ENCODE measurements at places on chromosomes 7 and 10. TPM values are rescaled to one million over a fixed set of nuclear protein-coding genes. Genes with fewer than 3 reads are reported as not detected.

GRCh38 chr10:73537288-73537687 is 41.5 kb upstream of the PPP3CB start:
- no peak for DNase-seq

- DNase-seq, result no peak
These were observed 53.5 kb upstream of the PARD3 start for GRCh38 chr10:34868589-34868988.

DNA sequence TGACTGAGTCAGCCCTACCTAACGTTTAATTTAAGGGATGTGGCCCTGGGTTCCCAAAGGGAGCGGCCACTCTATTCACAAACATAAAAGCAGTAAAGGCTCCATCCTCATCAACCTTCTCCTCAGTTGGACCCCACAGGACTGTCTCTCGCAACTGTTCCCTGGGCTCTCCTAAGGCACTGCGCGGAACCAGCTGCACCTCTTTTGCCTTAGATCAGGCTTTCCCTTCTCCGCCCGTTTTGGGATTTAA is 689 bp upstream of the GTPBP4 start:
- DNase-seq, result no peak

- no peak for DNase-seq
These were observed 380.9 kb upstream of the SEMA3C start for GRCh38 chr7:81299711-81300110.

DNA sequence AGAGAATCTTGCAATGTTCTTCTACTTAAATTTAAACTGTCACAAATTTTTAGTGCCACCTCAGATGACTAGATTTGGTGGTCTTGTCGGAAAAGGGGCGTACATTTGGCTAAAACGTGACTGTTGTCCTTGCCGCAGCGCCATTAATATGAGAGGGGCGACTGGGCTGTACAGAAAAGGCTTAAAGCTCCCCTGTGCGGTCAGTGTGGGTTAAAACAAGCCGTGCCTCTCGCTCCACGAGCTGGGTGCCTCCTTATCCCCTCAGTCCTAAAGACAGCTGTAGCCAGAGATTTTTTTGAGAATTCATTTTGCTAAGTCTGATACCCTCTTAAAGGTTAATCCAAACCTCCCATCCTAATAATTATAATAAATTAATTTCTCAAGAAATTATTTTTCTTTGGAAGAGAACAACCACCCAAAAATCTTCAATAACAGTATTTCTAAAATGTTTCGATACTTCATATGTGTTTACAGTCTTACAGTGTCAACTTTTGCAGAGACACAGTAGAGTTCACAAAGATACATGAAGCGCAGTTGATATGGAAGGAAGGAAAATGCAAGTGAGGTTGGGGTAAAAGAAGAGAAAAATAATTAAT is 68.6 kb downstream of the C7orf25 start:
- peak; percentile 82 for DNase-seq

DNA sequence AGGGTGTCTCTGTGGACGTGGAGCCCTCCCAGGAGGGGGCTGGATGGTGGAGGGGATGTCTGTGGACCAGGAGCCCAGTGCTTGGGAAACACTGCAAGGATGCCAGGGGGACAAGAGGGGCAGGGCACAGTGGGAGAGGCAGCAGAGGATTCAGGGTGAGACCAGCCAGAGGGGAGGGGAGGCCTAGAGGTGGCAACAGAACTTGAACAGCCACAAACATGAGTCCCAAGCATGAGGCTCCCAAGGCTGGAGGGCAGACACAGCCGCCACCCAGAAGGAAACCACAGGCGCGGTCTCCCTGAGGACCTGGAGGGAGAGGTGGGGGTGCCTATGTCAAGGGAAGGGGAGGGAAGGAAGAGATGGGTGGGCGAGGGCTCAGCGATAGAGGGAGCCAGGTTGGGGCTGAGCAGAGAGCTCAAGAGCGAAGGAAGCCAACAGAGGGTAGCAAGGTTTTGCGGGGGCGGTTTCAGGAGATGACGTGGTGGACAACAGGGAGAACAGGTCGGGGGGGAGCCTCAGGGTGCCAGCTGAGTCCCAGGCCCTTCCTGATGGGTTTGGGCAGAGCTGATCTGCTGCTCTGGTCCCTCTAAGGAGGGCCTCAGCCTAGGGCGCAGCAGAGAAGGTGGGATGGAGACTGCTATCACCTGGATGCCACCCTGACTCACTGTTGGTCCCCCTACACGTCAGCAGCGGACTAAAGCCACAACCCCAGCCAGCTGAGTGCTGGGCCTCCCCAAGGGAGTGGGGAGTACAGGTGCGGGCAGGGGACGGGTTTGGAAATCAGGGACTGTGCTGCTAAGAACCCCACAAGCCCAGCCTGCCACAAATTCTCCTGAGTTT is 6.7 kb upstream of the PILRA start:
- no peak for DNase-seq

- no peak for DNase-seq
These were observed 109.0 kb downstream of the EBF3 start for GRCh38 chr10:129854796-129855705.

Gene ZKSCAN5
- 14.3 TPM for total RNA-seq
